MG63 (cell line): ENCODE measurements at places on chromosomes 1 and 21. TPM values are rescaled to one million over a fixed set of nuclear protein-coding genes. Genes with fewer than 3 reads are reported as not detected.

The MASP2 gene
- not detected in 2 replicates for total RNA-seq

The ATP5PB gene
- total RNA-seq: 440 and 880 TPM in 2 replicates

The ZMPSTE24 gene
- total RNA-seq: 36.7 and 52.8 TPM in 2 replicates

The OR2T29 gene
- total RNA-seq: not detected in 2 replicates

The CHIA gene
- not detected in 2 replicates for total RNA-seq

The KCNJ9 gene
- total RNA-seq: not detected in 2 replicates

- DNase-seq: no peak
Observed at GRCh38 chr21:42438316-42439205, 34.9 kb downstream of the UBASH3A start.

GRCh38 chr1:210251680-210252490, 19.3 kb downstream of the SERTAD4 start:
- DNase-seq: no peak

DNA sequence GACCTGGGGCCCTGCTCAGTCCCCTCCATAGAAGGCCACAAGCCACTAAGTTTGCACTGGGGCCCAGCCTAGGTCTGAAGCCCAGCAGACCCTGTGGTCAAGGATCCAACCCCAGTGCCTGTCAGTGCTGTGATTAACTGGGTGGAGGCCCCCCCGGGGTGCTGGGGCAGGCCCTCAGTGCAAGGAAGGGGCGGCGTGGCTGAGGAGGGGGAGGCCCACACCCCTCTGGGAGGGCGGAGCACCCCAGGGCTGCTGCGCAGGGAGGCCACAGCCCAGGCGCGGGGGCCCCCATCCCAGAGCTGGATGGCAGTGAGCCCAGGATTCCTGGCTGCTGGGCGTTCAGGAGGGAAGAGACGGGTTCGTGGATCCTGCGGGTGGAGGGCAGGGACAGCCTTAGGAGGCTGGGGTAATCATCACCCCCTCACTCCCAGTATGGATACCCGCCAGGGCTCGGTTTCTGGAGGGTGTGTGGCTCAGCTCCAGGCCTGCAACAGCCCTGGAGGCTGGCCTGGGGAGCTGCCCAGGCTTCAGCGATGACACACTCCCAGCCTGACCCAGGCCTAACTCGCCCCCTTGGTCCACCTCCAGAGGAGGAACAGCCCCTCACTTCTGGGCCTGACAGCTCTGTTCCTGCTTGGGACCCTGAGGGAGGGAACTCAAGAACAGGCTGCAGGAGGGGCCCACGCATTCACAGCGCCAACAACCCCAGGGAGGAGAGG, 890 bp downstream of the GJC2 start:
- DNase-seq: peak; percentile 89

DNA sequence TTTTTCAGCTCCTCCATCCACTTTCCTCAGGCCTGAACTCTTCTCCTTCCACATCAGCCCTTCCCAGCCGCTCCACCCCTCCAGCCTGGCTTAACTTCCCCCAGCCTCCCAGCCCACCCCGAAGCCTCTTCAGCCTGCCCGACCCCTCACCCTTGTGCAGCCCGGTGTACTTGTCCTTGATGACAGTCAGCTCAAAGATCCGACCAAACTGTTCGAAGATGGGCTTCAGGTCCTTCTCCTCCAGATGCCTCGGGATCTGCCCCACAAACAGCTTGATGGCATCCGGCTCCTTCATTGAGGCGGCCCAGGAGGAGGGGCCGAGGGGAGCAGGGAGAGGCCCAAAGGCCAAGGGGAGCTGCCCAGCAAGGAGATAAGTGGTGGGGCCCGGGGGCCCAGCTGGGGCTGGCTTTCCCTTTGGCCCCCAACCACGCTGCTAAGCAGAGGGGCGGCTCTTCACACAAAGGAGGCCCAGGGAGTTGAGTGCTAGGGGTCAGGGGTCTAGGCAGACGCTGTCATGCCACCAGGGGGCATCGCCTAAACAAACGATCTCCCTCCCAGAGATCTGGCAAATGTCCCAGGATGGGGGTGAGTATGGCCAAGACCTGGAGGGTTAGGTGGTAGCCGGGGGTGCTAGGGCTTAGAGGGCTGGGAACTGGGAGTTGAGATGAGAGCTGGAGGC, 738 bp downstream of the CELF3 start:
- no peak for DNase-seq

DNA sequence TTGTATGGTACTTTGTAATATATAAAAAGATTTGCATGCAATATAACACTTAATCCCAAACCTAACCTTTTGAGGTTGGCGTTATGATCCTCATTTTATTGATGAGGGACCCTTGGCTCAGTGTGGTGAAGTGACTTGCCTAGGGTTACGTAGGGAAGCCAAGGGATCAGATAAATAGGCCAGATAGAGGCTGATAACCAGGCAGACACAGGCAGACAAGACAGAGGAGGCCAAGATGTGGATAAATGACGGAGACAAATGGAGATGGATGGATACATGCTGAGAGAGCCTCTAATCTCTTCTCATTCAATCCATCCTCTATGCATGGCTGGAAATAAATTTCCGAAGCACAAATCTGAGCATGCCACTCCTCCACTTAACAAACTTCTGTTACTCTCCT, 136.9 kb upstream of the SPATA6 start:
- DNase-seq: no peak

GRCh38 chr1:55808263-55808662, 593.1 kb upstream of the USP24 start:
- DNase-seq: no peak

DNA sequence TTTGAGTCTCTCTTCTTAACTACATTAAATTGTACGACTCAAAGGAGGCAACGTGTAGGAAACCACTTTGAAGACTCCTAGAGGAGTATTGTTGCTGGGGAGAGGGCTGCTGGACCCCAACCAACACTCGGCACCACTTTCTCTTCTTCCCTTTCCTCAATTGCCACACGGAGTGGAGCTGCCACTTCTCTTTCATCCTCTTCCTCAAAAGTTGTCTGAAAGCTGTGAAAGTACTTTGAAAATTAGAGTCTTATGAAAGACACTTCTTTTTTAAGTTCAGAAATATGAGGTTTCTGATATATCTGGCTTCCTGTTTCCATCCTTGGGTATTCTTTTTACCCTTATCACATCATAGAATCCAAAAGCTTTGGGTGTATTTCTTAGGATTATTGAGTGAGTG, 59.5 kb downstream of the MRPS6 start:
- no peak for DNase-seq

- DNase-seq: no peak
Observed at GRCh38 chr1:197392541-197392940, 124.5 kb downstream of the CRB1 start.
